ENCODE measurements at places on chromosomes 4 and X. TPM values are rescaled to one million over a fixed set of nuclear protein-coding genes. Genes with fewer than 3 reads are reported as not detected.
A peak's percentile ranks its signal among the peaks of the same experiment; 100 is the strongest.

The SMAD1 gene
- 78.0 TPM for polyA plus RNA-seq

The EPGN gene
- not detected for polyA plus RNA-seq

The OTC gene
- polyA plus RNA-seq, result not detected

The CT45A6 gene
- not detected for polyA plus RNA-seq

DNA sequence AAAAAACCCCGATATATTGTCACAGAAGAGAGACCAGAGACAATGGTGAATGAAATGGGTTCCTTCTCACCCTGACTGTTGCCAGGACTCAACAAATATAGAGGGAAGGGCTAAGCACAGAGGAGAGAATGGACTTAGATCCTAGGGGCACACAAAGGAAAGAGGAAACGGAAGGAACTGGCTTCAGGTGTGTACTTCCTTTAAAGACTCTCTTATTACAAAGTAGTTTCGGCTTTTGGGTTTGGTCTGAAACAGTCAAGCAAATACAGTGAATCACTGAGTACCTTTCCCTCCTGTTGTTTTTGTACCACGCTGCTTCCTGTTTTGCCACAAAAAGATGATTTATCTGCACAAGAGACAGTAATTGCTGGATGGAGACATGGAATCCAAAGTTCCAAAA is 46.1 kb upstream of the S100G start:
- DNase-seq, result peak; percentile 8

DNA sequence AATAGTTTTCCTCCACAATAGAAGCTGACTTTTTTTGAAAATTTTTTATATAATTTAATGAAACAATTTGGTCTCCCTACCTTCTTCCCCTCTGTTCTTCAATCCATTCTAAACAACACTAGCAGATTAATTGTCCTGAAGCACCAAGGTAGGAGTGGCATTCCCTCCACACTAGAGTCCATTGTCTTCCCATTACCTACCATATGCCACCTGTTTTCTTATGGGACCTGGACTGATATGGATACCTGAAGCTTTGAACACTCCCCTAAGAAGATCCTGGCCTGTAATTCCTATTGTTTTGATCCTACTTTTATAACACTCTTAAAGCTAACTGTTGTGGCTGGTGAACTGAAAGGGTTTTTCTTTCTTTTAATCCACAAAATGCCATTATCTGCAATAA is 92.0 kb downstream of the APBB2 start:
- DNase-seq, result no peak

GRCh38 chrX:21926527-21927278 is 13.8 kb upstream of the SMS start:
- DNase-seq, result peak; percentile 27

- DNase-seq, result no peak
Observed at GRCh38 chrX:41604177-41604576, 84.6 kb upstream of the GPR34 start.

DNA sequence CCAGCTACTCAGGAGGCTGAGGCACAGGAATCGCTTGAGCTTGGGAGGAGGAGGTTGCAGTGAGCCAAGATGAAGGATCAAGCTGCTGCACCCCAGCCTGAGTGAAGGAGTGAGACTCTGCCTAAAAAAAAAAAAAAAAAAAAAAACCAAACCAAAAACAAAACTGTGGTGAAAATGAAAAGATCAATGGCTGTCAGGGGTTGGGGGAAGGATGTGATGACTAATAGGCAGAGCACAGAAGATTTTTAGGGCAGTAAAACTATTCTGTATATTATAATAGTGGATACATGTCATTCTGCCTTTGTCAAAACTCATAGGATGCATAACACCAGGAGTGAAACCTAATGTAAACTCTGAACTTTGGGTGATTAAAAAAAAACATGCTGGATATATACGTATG is 69.9 kb upstream of the ELOVL6 start:
- no peak for DNase-seq

DNA sequence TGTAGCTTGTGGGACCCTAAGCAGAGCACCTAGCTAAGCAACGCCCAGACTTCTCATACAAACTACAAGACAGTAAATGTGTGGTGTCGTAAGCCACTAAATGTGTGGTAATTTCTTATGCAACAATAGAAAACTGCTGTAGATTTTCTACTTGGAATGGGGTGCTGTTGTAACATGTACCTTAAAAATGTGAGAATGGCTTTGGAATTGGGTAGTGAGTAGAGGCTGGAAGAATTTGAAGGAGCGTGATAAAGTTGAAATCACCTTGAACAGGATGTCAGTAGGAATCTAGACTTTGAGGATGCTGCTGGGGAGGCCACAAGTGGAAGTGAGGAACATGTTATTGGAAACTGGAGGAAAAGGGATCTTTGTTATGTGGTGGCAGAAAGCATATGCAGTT is 43.2 kb upstream of the FUNDC1 start:
- DNase-seq, result no peak

DNA sequence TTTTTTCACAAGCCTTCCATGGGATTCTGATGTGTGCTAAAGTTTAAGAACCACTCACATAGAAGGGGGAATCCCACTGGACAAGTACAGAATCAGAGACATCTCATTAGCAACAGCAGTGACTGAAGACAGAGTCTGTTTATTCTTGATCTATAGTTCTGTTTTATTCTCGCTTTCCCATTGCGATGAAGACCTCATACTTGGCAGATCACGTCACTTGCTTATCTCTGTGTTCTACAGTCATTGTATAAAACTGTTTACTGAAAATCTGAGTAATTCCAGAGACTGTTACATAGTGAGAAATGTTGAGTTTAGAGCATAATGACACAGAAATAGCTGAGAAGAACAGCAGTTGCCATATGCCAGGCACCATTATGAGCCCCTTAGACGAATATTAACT is 185.5 kb downstream of the PTTG2 start:
- DNase-seq, result no peak

- DNase-seq, result no peak
Observed at GRCh38 chr4:146033149-146033548, 94.5 kb upstream of the ZNF827 start.

DNA sequence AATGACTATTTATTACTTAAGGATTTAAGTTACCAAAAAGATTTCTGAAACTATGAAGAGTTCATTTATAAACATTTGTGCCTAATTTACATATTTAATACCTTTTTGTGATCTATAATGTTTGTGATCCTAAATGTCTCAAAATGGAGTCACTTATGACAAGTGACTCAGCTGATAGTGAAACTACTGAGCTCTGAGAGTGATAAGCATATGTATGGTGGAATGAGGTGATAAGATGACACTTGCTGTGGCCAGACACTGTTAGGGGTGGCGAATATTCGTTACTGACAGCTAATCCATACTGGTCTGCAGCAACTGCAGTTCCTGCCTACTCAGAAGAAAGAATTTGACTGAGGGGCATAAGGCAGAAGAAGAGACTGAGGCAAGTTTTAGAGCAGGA is 5.5 kb upstream of the NXF3 start:
- no peak for DNase-seq

Data from hindlimb muscle (tissue), 1 donor.